ENCODE measurements at places on chromosomes 16 and 17. TPM values are rescaled to one million over a fixed set of nuclear protein-coding genes. Genes with fewer than 3 reads are reported as not detected.

DNA sequence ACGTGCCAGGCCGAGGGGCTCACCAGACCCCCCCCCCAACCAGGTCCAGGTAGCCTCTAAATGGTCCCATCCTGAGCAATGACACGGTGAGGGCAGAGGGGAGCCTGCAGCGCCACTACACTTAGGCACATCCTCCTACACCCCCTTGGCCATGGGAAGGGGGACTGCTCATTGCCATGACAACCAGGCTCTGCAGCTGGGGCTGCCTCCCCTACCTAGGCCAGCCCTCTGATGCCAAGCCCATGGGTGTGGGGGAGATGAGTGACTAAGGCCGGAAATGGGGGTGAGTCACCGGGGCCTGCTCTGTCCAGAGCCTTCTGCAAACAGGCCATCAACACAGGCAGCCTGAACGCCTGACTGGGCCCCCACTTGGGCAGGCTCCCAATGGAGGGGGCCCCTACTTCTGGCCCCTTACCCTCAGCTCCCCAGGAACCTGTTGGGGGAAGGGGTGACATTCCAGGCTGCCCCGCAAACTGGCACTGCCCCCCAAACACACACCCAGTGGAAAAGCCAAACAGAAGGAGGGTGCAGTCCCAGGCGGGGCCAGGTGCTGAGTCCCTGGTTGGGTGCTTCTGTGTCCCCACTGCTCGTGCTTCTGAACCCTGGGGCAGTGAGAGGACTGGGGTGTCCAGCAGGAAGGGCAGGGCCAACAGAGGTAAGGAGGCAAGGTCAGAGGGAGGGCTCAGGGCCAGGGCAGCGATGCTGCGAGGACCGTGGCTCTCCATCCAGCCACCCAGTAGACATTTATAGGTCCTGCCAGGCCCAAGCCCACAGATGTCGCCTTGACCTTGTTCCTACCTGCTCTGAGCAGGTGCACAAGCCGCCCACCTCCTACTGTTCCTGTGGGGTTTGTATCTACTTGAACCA lies 8.2 kb downstream of the PLCD3 start:
- DNase-seq, result peak; percentile 89

DNA sequence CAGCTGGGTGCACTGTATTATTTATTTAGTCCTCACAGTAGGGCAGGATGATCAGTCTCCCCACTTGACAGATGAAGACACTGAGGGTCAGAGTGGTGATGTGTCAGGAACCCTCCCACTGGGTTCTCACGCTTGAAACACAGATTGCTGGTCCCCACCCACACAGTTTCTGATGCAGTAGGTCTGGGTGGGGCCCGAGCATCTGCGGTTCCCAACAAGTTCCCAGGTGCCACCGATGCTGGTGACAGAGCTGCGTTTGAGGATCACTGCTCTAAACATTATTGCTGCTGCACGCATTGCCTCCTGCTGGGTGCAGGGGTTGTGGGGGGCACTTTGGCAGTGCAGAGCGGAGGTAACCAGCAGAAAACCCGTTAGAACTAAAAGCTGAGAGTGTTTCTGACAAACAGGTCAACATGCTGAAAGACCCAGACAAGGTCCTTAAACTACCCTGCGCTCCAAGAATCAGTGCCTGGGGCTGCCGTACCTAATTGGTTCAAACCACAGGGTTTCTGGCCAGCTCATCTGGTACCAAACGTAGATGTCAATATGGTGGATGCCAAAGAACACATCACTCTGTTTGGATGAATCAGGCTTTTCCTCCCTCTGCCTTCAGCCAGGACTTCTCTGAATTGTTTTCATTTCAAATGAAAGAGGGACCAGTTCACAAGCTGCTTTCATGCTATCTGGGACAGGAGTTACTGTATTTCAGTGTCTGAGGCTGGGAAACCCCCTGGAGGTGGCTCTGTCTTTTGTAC lies 76.0 kb downstream of the ABCC1 start:
- DNase-seq, result peak; percentile 24

DNA sequence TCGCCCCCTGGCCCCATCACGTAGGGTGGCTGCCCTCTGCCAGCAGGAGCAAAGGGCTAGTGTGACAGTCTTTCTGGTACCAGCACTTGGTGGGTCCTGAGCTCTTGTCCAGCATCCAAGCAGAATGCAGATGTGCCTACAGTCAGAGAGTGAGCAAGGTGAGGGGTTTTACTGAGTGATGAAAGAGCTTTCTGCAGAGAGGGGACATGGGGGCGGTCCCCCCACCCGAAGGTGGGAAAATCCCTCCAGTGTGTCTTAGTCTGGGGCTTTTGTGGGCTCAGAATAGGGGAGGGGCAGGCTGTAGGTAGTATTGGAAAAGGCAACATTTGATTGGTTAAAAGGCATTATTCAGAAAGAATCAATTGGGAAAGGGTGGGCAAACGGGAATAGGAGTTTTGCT lies 152.3 kb downstream of the RPTOR start:
- no peak for DNase-seq

DNA sequence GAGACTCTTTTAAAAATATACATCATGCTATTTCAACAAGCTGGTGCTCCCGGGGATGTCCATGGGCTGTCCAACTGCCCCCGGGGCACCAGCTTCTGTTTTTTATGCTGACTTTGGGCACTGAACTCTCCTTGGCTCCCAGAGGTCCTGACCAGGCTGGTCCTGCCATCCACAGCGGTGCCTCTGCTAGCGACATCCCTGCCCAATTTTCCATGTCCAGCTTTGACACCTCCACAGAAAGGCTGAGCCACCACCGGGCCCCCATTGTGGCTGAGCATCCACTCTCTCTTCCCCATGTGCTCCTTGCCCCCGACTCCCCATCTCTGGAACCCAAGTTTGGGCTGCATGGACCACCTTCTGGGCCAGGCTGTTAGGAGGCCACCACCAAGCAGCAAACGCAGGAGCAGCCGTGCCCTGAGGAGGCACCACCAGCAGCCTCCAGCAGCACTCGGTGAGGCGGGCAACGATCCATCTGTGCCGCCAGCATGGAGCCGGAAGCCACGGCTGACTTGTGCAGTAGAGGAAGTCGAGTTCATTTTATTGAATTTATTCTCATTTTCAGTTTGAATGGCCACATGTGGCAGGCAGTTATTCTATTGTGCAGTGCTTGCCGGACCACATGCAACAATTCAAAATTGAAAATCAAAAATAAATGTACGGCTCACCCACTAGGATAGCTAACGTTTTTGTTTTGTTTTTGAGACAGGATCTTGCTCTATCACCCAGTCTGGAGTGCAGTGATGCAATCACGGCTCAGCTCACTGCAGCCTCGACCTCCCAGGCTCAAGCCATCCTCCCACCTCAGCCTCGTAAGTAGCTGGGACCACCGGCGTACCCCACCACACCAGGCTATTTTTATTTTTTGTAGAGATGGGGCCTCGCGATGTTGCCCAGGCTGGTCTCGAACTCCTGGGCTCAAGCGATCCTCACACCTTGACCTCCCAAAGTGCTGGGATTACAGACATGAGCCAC lies 2.8 kb upstream of the MEAK7 start:
- no peak for DNase-seq

DNA sequence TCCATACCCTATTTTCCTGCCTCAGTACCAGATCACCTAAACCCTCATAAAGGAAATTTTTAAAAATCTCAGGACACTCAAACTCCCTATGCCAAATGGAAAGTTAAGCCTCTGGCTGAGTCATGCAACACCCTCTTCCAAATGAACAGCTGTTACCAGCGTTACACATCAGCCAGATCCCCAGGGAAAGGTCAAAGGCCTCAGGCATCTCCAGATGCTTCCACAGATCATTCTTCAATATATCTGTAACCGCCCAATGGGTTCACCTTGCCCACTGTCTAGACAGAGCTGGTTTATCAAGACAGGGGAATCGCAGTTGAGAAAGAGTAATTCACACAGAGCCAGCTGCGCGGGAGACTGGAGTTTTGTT lies 29.1 kb upstream of the SHCBP1 start:
- DNase-seq, result no peak

DNA sequence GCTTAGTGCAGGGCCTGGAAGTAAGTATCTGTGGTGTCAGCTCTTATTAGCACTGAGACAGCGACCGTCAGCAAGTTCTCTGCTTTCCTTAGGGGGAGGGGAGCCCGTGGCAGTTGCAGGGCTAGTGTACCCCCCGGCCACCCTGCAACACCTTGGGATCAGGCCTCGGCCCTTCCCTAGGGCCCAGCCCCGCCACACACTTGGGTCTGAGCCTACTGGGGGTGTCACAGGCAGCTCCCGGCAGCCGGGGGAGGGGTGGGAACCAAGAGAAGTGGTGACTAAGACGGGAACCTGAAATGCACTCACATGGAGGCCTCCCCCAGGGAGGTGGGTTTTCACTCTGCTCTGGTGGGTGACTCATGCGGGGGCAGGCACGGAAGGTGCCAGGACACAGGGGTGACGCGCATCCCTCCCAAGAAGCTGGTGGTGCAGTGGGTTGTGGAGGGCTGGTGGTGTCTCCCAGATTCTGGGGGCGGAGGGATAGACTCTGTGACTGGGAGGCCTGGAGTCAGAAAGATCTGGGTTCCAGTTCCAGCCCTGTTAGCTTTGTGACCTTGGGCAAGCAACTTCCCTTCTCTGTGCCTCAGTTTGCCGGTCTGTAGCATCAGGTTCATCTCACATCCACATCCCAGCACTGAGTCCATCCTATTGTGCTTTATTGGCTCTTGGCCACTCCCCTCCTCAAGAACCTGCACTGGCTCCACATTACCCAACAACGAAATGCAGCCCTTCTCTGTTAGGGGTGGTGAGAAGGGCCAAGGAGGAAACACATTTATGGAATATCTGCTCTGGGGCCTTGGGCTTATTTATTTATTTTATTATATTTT lies 44.5 kb downstream of the LAT start:
- peak; percentile 81 for DNase-seq

DNA sequence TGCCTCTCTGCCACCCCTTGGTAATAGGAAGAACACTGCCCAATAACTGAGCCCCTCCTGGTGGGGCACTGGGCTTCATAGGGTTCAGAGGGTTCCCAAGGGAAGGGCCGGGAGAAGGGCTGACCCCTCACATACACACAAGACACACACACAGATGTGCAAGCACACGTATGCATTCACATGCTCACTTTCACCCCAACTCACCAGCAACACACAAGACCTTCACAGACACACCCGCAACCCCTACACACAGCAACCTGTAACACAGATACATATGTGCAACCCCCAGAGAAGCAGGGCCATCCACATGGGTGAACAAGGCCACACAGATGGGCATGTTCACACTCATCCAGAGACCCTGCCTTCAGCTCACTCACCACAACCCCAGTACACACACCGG lies 225.1 kb downstream of the ZNF423 start:
- DNase-seq, result no peak

DNA sequence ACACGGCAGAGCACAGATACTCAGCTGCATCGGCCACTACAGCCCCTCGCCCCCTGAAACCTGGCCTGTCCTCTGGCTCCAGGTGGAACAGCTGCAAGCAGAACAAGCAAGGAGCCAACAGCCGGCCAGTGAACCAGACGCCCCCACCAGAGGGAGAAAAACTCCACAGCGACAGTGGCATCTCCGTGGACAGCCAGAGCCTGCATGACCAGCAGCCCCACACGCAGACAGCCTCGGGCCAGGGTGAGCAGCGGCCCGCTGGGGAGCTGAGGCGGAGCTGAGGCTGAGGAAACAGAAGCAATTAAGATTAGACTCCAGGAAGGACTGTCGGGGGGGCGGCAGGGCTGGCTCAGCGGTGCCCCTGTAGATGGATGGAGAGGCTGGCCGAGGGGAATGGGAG lies 16.7 kb downstream of the NGFR start:
- no peak for DNase-seq

GRCh38 chr16:47392081-47392480 lies 68.8 kb downstream of the ITFG1 start:
- peak; percentile 10 for DNase-seq

DNA sequence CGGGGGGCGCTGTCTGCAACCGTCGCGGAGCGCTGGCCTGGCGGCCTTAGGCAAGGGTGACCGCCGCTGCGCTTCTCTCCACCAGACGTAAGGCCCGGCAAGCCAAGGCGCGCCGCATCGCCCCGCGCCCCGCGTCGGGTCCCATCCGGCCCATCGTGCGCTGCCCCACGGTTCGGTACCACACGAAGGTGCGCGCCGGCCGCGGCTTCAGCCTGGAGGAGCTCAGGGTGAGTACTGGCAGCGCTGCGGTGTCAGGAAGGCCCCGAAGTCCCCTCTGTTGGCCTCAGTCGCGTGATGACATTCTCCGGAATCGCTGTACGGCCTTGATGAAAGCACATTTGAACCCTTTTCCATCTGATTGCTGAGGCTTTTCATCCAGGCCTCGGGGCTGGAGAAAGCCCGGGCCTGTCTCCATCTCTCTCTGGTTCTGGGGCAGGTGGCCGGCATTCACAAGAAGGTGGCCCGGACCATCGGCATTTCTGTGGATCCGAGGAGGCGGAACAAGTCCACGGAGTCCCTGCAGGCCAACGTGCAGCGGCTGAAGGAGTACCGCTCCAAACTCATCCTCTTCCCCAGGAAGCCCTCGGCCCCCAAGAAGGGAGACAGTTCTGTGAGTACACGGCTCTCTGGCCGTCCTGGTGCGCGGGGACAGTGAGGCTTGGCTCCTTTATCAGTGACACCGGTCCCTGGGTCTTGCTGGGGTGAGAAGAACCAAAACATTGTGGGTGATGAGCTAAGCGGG lies 831 bp downstream of the RPL13 start:
- DNase-seq, result peak; percentile 31

DNA sequence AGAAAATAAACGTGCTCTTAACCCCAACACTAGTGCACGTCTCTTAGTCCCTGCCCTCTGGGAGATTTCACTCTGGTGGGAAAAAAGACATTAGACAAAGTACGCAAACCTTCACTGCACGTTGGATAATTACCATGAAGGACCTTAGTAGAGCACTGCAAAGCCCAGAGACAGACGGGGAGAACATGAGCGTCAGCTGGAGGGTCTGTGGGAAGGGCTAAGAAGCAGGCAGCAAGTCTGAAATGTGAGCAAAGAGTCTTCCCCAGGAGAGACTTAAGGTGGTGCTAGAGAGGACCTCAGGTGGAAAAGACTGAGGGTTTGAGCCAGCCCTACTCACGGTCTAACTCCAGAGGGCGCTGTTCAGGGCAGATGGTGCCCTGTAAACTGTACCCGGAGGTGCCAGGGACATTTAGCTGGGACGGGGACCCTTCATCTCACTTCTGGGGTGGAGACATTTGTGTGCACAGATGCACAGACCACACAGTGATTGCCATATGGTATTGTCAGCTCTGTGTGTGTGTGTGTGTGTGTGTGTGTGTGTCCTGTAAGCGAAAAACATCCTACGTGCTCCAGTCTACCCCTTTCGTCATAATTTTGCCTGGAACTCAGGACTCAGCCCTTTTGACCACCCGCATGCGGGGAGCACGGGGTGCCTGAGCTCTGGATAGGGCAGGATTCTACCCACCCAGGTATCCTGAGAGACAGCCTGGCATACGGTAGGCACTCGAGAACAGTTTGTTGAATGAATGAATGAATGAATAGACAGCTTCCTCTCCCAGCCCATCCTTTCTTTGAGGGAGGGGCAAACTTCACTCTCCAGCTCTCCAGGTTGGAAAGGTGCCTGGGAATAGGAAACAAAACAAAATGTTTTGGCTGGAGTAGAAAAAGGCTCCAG lies 10.1 kb upstream of the STAC2 start:
- DNase-seq, result peak; percentile 87

DNA sequence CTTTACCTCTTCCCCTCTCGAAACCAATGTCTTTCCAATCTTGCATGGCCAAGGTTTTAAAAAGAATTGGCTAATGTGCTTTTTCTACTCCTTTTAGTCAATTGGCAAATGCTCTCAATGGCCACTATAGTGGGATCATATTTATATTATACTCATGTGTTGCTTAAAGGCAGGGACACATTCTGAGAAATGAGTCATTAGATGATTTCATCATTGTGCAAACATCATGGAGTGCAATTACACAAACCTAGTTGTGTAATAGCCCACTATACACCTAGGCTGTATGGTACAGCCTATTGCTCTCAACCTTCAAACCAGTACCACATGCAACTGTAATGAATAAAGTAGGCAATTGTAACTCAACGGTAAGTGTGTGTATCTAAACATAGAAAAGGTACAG lies 180.9 kb downstream of the HS3ST3A1 start:
- DNase-seq, result no peak

The MT2A gene
- 10.0 TPM for polyA plus RNA-seq
